Gastroesophageal sphincter (tissue), 4 donors: ENCODE measurements at places on chromosomes 1 and 21. TPM values are rescaled to one million over a fixed set of nuclear protein-coding genes. Genes with fewer than 3 reads are reported as not detected.

The AADACL4 gene
- not detected for total RNA-seq

GRCh38 chr1:229204921-229205777 lies 65.8 kb upstream of the RAB4A start:
- peak; percentile 67 for ATAC-seq

The CTSK gene
- total RNA-seq = 69.1 TPM

The PLA2G2F gene
- total RNA-seq = not detected

DNA sequence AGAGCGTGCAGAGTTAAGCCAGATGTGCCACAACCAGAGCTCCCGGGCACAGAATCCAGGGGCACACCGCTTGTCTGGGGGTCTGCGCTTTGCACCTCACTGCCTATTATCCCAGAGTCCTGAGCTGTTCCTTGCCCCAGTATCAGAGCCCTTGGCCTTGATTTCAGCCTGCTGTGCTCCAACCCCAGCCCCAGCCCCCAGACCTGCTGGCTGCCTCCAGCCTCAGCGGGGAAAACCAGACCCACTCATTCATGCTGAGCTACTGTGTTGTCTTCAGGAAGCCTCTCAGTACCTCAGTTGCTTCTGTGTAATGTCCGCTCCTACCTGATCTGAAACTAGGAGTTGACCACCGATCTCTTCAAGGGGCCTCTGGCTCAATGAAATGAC lies 1.1 kb downstream of the IKBKE start:
- ATAC-seq = no peak

DNA sequence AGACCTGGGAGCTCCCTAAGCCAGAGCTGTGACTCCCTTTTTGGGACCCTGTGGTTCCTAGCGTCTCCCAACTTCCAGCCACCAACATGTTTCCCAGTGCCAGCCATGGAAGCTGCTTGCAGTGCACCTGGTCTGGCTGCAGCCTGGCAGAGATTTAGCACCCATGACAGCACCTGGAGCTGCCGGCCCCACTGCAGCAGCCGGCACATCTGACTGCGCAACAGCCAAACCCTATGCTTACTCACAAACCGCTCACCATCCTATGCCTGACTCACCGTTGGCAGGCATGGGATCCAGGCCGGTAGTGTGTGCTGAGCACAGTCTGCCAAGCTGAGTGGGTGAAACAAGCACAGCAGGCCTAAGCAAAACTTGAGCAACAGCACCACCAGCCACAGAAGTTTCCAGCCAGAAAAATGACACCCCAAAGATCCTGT lies 435.9 kb upstream of the PRMT6 start:
- peak; percentile 10 for ATAC-seq

GRCh38 chr1:171792656-171793369 lies 11.4 kb downstream of the METTL13 start:
- no peak for ATAC-seq

The ZNF692 gene
- 32.7 TPM for total RNA-seq

- no peak for ATAC-seq
These were observed 26.1 kb upstream of the KCNE2 start for GRCh38 chr21:34337741-34338140.

DNA sequence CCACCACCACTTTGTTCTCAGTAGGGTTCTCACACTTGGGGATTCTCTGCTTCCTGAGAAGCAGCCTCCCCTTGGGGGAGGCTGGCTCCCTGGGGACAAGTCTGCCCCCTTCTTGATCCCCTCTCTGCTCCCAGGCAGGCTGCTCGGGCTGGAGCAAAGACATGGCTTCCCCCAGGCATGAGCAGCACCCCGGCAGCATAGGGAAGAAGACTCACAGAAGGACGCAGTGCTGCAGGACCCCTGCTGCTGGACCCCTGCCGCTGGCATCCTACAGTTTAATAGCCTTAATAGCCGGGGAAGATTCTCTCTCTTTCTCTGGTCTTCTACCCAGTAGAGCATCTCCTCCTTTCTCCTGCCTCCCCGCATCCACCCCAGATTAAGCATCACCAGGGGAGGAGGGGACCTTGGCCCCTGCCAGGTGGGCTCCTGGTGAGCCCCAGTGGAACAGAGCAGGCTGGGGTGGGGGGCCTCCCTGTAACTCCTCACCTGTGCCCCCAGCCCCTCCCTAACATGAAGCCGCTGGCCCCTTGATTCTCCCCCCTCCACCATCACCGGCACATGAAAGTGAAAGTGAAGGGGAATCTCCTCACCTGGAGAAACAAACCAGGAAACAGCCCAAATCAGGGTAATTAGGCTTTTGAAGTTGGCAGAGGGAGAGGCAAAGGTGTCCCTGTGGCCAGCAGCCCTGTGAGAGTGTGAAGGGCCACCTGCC lies 2.5 kb downstream of the WNT3A start:
- no peak for ATAC-seq
